ENCODE measurements at places on chromosomes 6 and 20. TPM values are rescaled to one million over a fixed set of nuclear protein-coding genes. Genes with fewer than 3 reads are reported as not detected.
A peak's percentile ranks its signal among the peaks of the same experiment; 100 is the strongest.

DNA sequence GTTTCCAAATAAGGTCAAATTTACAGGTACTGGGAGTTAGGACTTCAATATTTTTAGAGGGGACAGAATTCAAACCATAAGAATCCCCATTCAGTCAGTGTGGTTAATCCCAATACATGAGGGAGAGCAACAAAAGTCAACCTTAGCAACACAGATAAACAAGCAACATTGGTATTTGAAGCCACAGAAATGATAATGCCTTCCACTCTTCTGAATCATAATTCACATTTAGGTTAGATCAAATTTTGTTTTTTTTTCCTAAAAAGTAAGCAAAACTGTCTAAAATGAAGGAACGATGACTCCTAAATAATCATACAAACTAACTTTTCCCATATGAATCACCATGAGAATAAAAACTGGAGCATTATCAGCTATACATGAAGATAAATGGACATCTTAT lies 246.0 kb upstream of the TENT5A start:
- no peak for DNase-seq
- no peaks in the 10 kb centered on the region for H3K4me1 ChIP-seq
- H3K36me3 ChIP-seq: no peaks in the 10 kb centered on the region
- no peak overlapping the region for H3K27ac ChIP-seq
- H3K27me3 ChIP-seq: no peaks in the 10 kb centered on the region

DNA sequence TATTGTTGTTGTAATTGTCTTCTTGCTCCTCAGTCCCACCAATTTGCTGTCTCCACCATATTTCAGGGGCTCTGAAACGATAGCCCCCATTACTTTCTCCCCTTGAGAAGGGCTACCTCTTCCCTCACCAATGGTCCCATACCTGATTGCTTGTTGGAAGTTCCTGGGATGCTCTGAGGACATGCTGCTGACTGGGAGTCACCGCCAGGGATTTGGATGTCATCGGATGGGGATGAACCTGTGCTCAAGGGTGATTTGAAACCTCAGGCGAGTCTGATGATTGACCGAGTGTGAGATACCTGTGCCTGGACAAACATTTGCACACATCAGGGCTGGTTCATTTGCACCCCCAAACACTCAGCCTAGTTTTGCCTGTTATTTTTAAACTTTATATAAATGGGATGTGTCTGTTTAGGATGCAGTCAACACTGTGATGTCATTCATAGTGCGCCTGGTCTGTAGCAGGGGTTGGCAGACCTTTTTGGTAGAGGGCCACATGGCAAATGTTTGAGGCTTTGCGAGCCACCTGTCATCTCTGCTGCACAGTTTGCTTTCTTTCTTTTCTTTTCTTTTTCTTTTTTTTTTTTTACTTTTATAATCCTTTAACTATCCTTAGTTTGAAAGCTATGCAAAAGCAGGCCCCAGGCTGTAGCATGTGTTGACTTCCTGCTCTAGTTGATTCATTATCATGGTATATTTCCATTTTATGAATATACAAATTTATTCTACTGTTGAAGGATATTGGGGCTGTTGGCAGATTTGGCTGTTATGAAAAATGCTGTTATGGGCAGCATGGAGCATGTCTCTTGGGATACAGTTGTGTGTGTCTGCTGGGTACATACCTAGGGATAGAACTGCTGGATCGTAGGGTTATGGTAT lies 118.5 kb upstream of the PHACTR3 start:
- H3K4me1 ChIP-seq: peaks cover 5% of the 10 kb centered on the region
- no peaks in the 10 kb centered on the region for H3K36me3 ChIP-seq
- no peak overlapping the region for H3K4me3 ChIP-seq
- no peak overlapping the region for H3K27ac ChIP-seq
- DNase-seq: no peak

- no peaks in the 10 kb centered on the region for H3K27me3 ChIP-seq
- DNase-seq: no peak
- peaks cover 52% of the 10 kb centered on the region for H3K4me1 ChIP-seq
- H3K27ac ChIP-seq: peak overlapping the region; percentile 1
- peaks cover 68% of the 10 kb centered on the region for H3K36me3 ChIP-seq
Observed at GRCh38 chr20:41436679-41437078, 70.1 kb upstream of the EMILIN3 start.

GRCh38 chr6:168909288-168909687 lies 344.4 kb downstream of the THBS2 start:
- H3K27ac ChIP-seq: no peak overlapping the region
- peaks cover 2% of the 10 kb centered on the region for H3K4me1 ChIP-seq
- DNase-seq: no peak
- H3K36me3 ChIP-seq: no peaks in the 10 kb centered on the region
- no peaks in the 10 kb centered on the region for H3K27me3 ChIP-seq

Gene PHF1
- 36.5 TPM for total RNA-seq

DNA sequence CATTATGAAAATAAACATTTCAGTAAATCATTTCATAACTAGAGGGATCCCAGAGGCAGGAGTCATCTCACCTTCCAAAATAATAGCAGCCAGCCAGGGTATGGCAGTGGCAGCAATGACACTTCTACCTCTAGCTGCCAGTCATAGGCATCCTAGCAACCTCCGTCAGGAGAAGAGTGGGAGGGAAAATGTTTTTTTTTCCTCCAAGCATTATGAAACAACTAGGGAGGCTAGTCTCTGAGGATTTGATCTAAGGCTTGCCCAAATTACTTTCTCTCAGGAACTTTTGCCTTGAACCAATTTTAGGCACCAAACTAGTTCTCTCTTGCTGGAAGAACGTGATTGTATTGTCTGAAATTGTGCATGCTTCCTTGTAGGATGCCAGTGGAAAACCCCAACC lies 208.7 kb upstream of the PREP start:
- no peak overlapping the region for H3K4me3 ChIP-seq
- H3K36me3 ChIP-seq: no peaks in the 10 kb centered on the region
- DNase-seq: no peak
- no peak overlapping the region for H3K27ac ChIP-seq

Gene MEP1A
- not detected for total RNA-seq

DNA sequence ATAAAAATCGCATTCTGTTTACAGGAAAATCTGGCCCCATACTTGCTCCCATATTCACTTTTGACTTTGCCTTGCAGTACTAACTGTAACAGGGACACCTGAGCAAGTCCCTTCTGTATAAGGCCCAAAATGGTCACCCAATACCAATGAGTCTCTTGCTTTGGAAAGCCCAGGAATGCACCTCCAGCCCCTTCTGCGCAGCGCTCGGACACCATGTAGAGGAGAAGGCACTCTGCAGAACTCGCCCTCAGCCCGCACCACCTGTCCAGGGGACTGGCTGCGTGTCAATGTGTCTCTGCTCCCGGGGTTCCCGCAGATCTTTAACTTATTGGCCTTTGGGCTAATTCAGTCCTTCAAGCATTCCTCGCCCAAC lies 746 bp upstream of the PRND start:
- H3K36me3 ChIP-seq: no peaks in the 10 kb centered on the region
- no peak overlapping the region for H3K27ac ChIP-seq
- H3K4me3 ChIP-seq: no peak overlapping the region
- no peak for DNase-seq

DNA sequence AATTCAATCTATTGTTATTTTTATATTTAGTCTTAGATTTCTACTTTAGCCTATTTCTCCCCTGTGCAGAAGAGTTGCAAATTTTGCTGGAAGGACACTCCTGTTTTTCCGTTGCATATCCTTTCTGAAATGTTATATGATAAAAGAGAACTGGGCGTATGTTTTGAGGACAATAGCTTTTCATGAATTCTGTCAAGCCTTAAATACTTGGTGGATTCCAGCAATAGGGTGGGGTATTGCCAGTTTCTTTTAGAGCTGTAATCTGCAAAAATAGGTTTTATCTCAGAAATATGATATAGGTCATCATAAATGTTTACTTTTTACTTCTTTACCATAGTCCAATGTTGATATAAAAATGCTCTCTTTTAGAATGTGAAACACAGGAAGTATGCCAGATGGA lies 42.0 kb downstream of the VTA1 start:
- no peaks in the 10 kb centered on the region for H3K4me1 ChIP-seq
- H3K36me3 ChIP-seq: peaks cover 10% of the 10 kb centered on the region
- no peak for DNase-seq
- no peak overlapping the region for H3K4me3 ChIP-seq

DNA sequence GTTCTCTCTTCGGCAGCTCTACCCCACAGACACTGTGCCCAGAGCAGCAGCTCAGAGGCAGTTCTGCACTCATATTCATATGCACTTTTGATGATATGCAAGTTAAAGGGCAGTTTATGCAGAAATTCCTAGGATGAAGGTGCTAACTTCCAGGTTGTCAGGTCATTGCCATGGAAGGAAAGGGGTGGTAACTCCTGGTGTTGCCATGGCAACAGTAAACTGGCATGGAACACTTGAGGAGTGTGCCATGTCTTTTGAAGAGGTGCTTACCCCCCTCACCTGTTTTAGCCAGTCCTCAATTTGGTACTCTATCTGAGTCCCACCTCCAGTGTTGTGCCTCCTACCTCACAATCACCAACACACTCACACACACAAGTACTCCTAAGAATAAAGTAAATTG lies 539.4 kb upstream of the BTBD3 start:
- no peak overlapping the region for H3K27ac ChIP-seq
- DNase-seq: no peak
- no peak overlapping the region for H3K4me3 ChIP-seq
- H3K27me3 ChIP-seq: no peaks in the 10 kb centered on the region

Gene IMPG1
- total RNA-seq: not detected

DNA sequence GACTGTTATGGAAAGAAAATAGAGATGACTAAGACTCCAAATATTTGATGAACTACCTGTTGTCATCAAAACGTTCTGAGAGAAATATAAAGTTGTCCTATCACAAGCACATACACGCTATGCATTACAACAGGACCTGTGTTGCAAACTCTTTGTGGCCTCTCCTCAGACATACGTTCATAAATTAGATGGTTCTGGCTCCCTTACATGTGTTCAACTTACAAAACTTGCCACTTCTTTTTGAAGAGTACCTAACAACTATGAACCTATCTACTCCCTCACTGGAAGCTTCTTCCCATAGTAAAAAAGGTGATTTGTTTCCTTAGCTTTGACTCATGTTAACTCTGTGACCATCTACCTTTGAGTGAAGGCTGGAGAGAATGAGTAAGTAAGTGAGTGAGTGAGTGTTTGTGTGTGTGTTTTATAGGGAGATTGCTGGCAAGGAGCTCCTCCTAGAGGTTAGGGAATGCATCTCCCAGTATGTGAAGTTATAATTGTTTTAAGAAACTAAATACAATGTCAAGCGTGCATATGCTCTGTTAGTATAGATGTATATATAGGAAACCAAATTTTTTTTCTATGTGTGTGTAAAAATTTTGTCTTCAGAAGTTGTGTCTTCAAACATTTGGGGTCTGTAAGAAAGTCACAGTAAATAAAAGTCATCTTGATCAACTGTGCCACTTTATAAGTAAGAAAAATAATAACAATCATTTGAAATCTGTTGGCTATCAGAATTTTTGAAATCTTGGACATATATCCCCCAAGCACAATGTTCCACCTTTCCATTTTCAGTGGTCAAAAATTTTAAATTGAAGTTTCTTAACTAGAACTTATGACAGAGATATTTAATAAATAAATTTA lies 1211.1 kb upstream of the GJE1 start:
- H3K27me3 ChIP-seq: no peaks in the 10 kb centered on the region
- DNase-seq: no peak
- H3K4me3 ChIP-seq: no peak overlapping the region
- no peak overlapping the region for H3K27ac ChIP-seq

DNA sequence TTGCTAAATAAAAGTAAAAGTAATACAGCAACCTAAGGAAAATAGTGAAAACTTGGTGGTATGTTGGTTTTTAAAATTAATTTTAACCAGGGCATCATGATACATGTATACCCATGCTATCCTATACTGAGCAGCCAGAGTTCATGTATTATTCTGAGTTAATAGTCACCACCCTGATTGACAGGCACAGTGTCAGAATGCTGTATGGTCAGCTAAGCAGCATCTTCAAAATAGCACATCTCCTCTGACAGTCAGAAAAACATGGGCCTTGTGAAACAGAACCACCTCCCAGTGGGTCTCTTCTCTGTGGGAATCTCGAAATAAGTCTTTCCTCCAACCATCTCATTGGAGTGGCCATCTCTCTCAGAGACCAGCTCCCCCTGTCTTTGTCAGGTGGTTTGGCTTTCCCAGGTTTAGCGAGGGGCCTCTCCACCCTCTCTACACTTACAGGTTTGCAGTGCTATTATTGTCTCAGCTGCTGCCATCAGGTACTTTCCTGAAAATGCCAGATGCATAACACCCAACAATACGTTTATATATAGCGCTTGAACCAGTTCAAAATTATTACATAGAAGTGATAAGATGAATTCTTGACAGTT lies 47.1 kb upstream of the RNF8 start:
- no peaks in the 10 kb centered on the region for H3K27me3 ChIP-seq
- H3K27ac ChIP-seq: no peak overlapping the region
- no peak overlapping the region for H3K4me3 ChIP-seq

GRCh38 chr20:46875059-46875458 lies 19.6 kb upstream of the EYA2 start:
- peaks cover 17% of the 10 kb centered on the region for H3K27me3 ChIP-seq
- no peaks in the 10 kb centered on the region for H3K36me3 ChIP-seq
- H3K4me1 ChIP-seq: no peaks in the 10 kb centered on the region
- H3K4me3 ChIP-seq: no peak overlapping the region

DNA sequence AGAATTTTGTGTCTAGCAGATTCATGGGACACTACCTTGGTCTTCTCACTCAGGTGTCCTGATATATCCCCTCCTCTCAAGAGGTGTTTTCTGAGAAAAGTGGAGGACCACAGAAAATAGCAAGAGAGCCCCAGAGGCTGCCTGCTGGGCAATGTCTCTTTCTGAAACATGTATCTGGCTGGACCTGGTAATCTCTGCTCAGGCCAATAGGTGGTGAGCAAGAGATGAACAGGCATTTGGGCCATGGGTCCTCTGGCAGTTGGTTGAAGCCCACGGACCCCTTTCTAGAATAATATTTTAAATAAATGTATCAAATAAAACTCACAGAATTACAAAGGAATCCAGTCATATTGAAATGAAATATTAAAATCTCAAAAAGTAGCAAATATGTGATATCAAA lies 8.8 kb upstream of the THBD start:
- H3K27me3 ChIP-seq: peaks cover 21% of the 10 kb centered on the region
- H3K27ac ChIP-seq: no peak overlapping the region
- H3K4me1 ChIP-seq: no peaks in the 10 kb centered on the region
- H3K4me3 ChIP-seq: no peak overlapping the region
- no peak for DNase-seq

Gene NRN1
- 13.3 TPM for total RNA-seq

Gene SMLR1
- total RNA-seq: not detected

- H3K27me3 ChIP-seq: no peaks in the 10 kb centered on the region
- peaks cover 57% of the 10 kb centered on the region for H3K4me1 ChIP-seq
- H3K27ac ChIP-seq: no peak overlapping the region
- H3K4me3 ChIP-seq: no peak overlapping the region
Observed at GRCh38 chr6:111603040-111603439, 2.6 kb downstream of the TRAF3IP2 start.

Gene ADGB
- total RNA-seq: not detected

GRCh38 chr6:111829998-111830397 lies 43.3 kb downstream of the FYN start:
- no peak overlapping the region for H3K27ac ChIP-seq
- H3K27me3 ChIP-seq: no peaks in the 10 kb centered on the region
- H3K4me3 ChIP-seq: no peak overlapping the region
- H3K4me1 ChIP-seq: peaks cover 74% of the 10 kb centered on the region

GRCh38 chr6:139017227-139017626 lies 11.3 kb upstream of the ABRACL start:
- no peak overlapping the region for H3K4me3 ChIP-seq
- DNase-seq: no peak
- H3K27ac ChIP-seq: no peak overlapping the region
- H3K36me3 ChIP-seq: no peaks in the 10 kb centered on the region

Gene LY6G6D
- not detected for total RNA-seq

Gene XKR7
- 0.03 TPM for total RNA-seq
